Large intestine (tissue), 12 donors: ENCODE measurements at places on chromosomes 3 and 15. TPM values are rescaled to one million over a fixed set of nuclear protein-coding genes. Genes with fewer than 3 reads are reported as not detected.

DNA sequence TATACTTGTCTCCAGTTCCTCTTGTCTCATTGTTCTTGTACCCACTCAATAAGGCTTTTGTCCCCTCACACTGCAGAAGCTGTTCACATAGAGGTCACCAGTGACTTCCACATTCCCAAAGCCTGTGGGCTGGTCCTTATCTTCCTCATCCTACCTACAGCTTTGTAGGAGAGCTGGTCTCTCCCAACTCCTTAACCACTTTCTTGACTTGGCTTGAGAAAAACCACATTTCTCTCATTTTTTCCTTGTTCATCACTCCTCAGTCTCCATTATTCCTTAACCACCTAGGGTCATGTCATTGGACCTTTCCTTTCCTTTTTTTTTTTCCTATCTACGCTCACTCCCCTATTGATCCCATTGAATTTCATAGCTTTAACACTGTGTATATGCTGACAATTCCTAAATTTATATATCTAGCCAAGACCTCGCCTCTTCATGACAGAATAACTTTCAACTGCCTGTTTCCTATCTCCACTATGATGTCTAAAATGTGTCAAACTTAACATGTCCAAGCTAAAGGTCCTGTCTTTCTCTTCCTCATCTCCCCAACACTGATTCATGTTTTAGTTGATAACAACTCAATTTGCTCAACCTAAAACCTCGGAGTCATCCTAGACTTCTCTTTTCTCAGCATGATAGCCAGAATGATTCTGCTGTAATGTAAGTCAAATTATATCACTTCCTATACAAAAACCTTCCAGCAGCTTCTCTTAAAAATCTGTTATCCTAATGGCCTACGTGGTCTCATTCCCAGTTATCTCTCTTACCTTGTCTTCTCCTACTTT, 49.5 kb downstream of the CEP63 start:
- no peak overlapping the region for H3K27ac ChIP-seq
- no peaks in the 10 kb centered on the region for H3K4me1 ChIP-seq
- H3K27me3 ChIP-seq, result no peaks in the 10 kb centered on the region
- no peak for DNase-seq

The LRTM1 gene
- polyA plus RNA-seq, result 0.25 TPM

DNA sequence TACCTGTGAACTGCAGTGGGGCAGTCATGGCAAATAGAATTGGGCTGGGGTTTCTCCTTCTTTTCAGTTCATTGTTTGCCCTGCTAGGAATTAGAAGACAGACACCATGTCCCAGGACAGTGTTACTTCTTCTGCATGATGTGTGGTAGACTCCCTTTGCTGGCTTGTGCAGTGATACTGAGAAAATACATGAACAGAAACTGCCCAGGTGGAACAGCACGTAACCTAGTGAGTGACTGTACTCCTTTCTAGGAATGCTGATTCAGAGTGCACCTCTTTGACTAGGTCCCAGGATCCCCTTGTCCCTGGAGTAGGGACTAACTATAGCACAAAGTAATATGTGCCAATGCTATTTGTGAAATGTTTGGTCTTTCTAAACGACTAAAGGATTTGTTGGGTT, 10.7 kb upstream of the SLC22A13 start:
- peaks cover 46% of the 10 kb centered on the region for H3K36me3 ChIP-seq
- H3K4me1 ChIP-seq, result no peaks in the 10 kb centered on the region
- H3K27me3 ChIP-seq, result no peaks in the 10 kb centered on the region
- no peak for DNase-seq

The EHD4 gene
- 13.1 TPM for polyA plus RNA-seq

DNA sequence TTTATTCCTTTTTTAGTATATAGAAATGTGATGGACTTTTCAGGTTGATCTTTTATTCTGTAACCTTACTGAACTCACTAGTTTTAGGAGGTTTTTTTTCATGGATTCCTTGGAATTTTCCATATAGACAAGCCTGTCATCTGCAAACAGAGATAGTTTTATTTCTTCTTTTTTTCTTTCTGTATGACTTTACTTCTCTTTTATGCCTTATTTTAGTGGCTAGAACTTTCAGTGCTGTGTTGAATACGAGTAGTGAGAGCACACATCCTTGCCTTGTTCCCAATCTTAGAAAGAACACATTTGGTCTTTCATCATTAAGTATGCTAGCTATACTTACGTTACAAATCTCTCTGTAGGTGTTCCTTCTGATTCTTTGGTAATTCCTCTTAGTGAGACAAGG, 336.5 kb downstream of the PTPRG start:
- H3K4me1 ChIP-seq, result peaks cover 17% of the 10 kb centered on the region
- no peaks in the 10 kb centered on the region for H3K27me3 ChIP-seq
- H3K36me3 ChIP-seq, result no peaks in the 10 kb centered on the region
- DNase-seq, result no peak
- H3K27ac ChIP-seq, result no peak overlapping the region
- no peak overlapping the region for H3K4me3 ChIP-seq

The CLDN16 gene
- 0.15 TPM for polyA plus RNA-seq

GRCh38 chr15:82537351-82537908, 2.8 kb downstream of the RPS17 start:
- H3K4me1 ChIP-seq, result peaks cover 12% of the 10 kb centered on the region
- H3K27ac ChIP-seq, result no peak overlapping the region
- no peak overlapping the region for H3K4me3 ChIP-seq

DNA sequence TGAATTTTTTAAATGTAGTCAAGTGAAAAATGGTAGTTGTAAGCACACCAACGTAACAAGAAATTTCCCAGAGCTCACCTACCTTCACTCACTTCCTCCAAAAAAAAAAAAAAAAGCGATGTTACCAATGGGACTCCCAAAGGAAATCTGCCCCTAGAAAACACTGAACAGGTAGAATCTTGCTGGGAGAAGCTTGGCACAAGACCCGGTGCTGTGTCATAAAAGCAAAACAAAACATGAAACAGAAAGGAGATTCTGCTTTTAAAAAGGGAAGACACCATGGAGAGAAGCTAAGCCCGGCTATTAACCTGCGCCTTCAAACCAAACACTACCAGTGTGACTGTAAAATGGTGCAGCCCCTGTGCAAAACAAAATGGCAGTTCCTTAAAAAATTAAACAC, 40.5 kb downstream of the PGPEP1L start:
- no peak overlapping the region for H3K4me3 ChIP-seq
- H3K36me3 ChIP-seq, result peaks cover 7% of the 10 kb centered on the region
- no peak overlapping the region for H3K27ac ChIP-seq
- H3K4me1 ChIP-seq, result no peaks in the 10 kb centered on the region
- no peaks in the 10 kb centered on the region for H3K27me3 ChIP-seq

- H3K4me1 ChIP-seq, result no peaks in the 10 kb centered on the region
- no peak for DNase-seq
- no peak overlapping the region for H3K4me3 ChIP-seq
- no peaks in the 10 kb centered on the region for H3K27me3 ChIP-seq
Observed at GRCh38 chr3:8802256-8802655, 32.8 kb upstream of the OXTR start.

GRCh38 chr15:45107941-45108630, 5.9 kb downstream of the DUOX2 start:
- peaks cover 69% of the 10 kb centered on the region for H3K27me3 ChIP-seq
- no peak overlapping the region for H3K4me3 ChIP-seq
- peaks cover 9% of the 10 kb centered on the region for H3K4me1 ChIP-seq
- no peaks in the 10 kb centered on the region for H3K36me3 ChIP-seq

The PRR20G gene
- not detected for polyA plus RNA-seq

DNA sequence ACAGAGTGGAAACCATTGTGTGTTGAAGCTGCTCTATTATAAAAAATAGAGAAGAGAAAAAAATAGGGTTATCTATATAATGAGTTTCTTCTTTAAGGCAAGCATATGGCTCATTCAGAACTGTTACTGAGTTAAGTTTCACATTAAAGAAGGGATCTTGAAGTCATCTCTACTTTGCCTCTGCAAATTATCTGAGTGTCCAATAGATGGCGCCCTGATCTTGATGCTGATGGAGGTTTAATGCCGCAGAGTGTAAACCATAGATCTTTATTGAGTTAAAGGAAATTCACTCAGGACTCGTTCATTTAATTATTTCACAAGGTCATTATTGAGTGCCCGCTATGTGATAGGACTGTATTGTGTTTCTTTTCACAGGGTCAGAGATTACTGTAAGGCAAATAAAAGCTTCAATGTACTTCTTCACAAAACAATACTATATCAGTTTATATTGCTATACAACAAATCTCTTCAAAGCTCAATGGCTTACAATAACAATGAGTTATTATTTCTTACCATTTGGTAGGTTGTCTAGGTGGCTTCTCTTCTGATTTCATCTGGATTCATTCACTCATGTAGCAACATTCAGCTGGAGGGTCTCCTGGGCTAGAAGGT, 171.4 kb downstream of the NSUN3 start:
- peak; percentile 16 for DNase-seq
- no peaks in the 10 kb centered on the region for H3K36me3 ChIP-seq
- H3K27ac ChIP-seq, result no peak overlapping the region
- H3K4me1 ChIP-seq, result no peaks in the 10 kb centered on the region
- H3K4me3 ChIP-seq, result no peak overlapping the region
- no peaks in the 10 kb centered on the region for H3K27me3 ChIP-seq

DNA sequence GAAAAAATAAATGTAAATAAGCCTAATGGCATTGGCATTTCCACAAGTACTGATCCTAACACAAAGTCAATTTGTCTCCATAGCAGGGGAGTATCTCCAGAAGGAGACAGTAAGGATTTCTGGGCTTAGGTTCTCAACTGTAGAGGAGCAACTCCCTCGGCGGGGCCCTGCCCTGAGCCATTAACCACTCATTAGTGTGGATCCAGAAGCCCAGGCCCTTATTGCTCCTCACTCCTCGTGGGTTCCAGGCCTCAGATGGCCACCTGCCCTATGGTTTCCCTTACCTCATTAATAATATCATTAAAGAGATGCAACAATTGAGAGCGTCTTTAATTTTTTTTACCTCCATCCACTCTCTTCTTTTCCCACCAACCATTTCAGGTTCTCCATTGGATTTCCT, 85.3 kb upstream of the CLDN18 start:
- DNase-seq, result no peak
- no peaks in the 10 kb centered on the region for H3K36me3 ChIP-seq
- no peaks in the 10 kb centered on the region for H3K27me3 ChIP-seq
- H3K4me3 ChIP-seq, result no peak overlapping the region
- no peaks in the 10 kb centered on the region for H3K4me1 ChIP-seq
- no peak overlapping the region for H3K27ac ChIP-seq

The HYKK gene
- 11.1 TPM for polyA plus RNA-seq

The UBA7 gene
- polyA plus RNA-seq, result 60.4 TPM

DNA sequence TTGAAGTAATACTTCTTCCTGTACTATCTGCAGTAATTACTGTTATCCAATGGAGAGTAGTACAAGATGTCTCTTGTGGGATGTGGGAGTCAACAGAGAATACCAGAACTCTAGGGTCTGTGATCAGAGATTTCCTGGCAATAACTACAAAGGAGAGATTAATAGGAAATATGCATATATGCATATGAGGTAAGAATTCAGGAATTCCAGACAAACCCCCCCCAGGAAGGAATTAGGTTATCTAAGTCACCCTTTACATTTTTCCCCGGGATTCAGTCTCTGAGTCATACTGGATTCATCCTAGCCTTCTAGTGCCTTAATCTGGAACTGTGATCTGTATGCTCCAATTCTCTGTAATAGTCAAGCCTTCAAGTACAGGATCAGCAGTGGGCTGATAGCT, 49.4 kb downstream of the GTF2E1 start:
- H3K36me3 ChIP-seq, result no peaks in the 10 kb centered on the region
- DNase-seq, result no peak
- no peaks in the 10 kb centered on the region for H3K27me3 ChIP-seq
- no peaks in the 10 kb centered on the region for H3K4me1 ChIP-seq
- no peak overlapping the region for H3K4me3 ChIP-seq

DNA sequence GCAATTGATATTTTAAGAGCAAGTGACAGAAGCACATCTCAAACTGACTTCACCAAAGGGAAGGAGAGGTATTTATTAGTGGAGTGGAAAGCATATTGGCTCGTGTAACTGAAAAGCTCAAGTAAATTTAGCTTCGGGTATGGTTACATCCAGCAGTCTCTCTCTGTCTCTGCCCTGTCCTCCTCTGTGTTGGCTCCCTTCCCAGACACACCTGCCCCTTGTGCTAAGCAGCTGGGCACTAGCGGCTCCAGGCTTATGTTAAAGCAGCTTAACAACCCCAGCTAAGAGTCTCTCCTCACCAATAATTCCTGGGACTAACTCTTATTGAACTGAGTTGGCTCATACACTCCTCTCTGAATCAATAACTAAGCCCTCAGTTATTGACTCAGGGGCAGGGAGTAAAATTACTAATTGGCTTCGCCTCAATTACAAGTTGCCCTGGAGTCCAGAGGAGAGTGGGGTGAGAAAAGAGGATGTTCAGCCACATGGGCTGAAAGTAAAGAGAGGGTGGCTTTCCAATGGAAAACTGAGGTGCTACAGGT, 12.8 kb upstream of the SH3BP5 start:
- no peaks in the 10 kb centered on the region for H3K27me3 ChIP-seq
- H3K27ac ChIP-seq, result no peak overlapping the region
- H3K36me3 ChIP-seq, result no peaks in the 10 kb centered on the region
- H3K4me1 ChIP-seq, result no peaks in the 10 kb centered on the region

DNA sequence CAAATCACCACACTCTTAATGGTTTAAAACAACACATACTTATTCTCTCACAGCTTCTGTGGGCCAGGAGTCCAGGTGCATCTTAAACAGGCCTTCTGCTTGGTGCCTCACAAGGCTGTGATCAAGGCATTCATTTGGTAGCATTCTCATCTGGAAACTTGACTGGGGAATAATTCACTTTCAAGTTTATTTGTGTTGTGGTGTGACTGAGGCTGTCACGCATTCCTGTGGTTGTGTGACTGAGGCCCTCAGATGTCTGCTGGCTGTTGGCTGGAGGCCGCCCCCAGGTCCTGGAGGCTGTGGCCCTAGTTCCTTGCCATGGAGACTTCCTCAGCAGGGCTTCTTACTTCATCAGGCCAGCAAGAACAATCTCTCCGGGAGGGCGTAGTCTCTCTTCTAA, 16.9 kb upstream of the FAM3D start:
- H3K4me1 ChIP-seq, result peaks cover 12% of the 10 kb centered on the region
- H3K27me3 ChIP-seq, result no peaks in the 10 kb centered on the region
- H3K4me3 ChIP-seq, result no peak overlapping the region

The C3orf62 gene
- polyA plus RNA-seq, result 9.5 TPM

The CHRM5 gene
- polyA plus RNA-seq, result 0.48 TPM

GRCh38 chr3:149585401-149585726, 72.5 kb downstream of the WWTR1 start:
- no peak overlapping the region for H3K4me3 ChIP-seq
- no peak overlapping the region for H3K27ac ChIP-seq
- H3K36me3 ChIP-seq, result no peaks in the 10 kb centered on the region
- peaks cover 3% of the 10 kb centered on the region for H3K4me1 ChIP-seq
- DNase-seq, result no peak
- H3K27me3 ChIP-seq, result no peaks in the 10 kb centered on the region

GRCh38 chr3:64792445-64792844, 104.6 kb upstream of the ADAMTS9 start:
- H3K4me1 ChIP-seq, result no peaks in the 10 kb centered on the region
- DNase-seq, result no peak
- H3K36me3 ChIP-seq, result no peaks in the 10 kb centered on the region
- H3K4me3 ChIP-seq, result no peak overlapping the region
- no peak overlapping the region for H3K27ac ChIP-seq

DNA sequence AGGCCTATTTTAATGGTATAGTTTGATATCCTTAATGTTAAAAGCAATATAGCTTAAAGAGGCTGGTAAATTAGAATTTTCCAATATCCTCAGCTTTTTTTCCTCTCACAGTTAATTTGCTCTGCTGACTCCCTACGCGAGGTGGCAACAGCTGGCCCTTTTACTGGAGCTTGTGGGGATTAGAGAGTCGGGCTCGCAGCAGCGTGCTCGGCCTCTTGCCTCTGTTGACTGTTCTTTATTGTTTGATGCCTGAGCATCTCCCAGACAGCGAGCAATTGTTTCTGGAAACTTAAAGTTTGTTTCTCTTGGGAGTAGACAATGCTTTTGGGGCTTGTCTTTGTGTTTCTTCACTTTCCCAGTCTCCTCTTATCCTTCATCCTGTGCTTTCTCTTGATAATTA, 80.8 kb downstream of the OPA1 start:
- no peak for DNase-seq
- peaks cover 13% of the 10 kb centered on the region for H3K36me3 ChIP-seq
- H3K4me1 ChIP-seq, result no peaks in the 10 kb centered on the region
